ENCODE measurements at places on chromosomes 13 and 19.
A peak's percentile ranks its signal among the peaks of the same experiment; 100 is the strongest.

DNA sequence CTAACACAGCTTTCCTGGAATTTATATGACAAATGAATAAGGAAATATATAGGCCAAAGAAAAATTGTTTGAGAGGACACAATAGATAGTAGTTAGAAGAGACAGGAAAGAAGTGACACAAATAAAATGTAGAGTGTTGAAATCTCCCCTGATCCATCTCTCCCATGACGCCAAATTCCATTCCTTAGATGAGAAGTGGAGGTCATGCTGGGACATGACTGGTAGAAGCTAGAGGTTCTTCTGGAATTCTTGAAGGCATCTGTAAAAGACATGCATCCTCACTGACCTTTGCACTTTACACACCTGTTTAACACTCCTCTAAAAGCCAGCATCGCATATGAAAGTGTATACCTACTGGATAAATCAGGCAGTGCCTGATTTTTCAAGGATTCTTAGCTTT lies 67.8 kb downstream of the DGKH start:
- DNase-seq: no peak

- DNase-seq: no peak
Observed at GRCh38 chr13:111247552-111247951, 72.9 kb upstream of the TEX29 start.

DNA sequence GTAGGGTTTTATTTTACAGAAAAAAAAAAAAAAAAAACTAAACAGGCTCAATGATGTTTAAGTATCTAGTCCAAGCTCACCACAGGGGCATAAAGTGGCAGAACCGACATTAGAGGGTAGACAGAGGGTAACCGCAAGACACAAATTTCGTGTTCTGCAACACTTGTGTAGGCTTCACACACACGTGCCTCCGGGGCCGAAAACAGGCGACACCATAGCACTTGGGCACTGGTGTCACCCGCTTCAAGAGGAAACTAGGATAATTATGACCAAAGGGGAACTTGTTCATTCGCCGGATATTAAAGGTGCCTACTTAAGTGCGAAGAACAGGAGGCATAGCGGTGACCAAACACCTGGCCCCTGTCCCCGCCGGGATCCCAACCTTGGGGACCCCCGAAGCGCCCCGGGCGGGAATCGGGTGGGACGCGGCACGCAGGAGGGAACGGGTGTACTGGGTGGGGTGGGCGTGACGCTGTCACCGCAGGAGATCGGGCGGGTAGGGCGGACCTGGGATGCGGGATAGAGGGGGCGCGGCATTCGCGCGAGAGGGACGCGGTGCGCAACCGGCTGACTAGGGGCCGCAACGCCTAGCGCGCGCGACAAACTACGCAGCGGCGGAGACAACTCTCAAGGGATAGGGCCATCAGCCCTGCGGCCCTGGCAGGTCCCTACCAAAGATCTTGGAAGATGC lies 558 bp downstream of the MZT1 start:
- DNase-seq: peak; percentile 2

DNA sequence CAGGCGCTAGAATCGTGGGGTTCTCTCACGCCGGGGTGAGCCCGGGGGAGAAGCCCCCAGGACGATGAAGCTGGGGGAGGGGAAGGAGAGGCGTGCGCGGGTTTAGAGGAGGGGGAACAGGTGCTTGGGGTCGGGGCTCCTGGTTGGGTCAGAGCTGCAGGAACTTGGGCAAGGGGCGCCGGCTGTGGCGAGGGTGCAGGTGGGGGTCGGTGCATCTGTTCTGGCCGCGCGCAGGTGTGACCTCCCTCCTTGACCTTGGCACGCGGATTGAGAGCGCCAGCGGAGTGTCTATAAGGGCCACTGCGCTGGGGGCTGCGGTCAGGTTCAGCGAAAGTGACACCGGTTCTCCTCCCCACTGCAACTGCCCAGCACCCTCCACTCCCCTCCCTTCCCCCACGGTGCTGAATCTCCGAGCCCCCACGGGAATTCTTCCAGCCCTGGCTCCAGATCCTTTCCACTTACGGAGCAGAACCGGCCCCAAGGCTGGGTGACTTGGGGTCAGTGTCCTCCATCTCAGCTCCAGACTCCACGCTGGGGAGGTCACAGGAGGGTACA lies 618 bp downstream of the TMEM38A start:
- DNase-seq: no peak

GRCh38 chr19:17743874-17744580 lies 7.2 kb upstream of the FCHO1 start:
- DNase-seq: no peak

DNA sequence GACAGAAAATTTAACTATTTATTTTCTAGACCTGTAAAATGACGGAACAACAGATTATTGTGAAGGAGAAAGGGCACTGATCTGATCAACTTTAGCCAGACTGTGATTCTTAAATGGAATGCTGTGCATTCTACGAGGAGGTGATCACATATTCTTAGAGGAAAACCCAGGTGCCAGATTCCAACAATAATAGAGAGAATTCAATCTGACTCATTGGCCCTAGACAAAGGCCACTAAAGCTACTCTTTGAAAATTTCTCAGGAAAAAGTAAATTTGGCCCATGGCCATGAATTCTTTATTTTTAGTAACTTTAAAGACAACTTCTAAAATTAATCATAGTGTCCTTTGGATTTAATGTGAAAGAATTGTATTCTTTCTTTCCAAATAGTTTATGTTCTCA lies 58.6 kb upstream of the POSTN start:
- no peak for DNase-seq

GRCh38 chr19:3151563-3152418 lies 16.0 kb downstream of the GNA15 start:
- no peak for DNase-seq

GRCh38 chr13:100680131-100680530 lies 5.5 kb upstream of the TMTC4 start:
- DNase-seq: no peak

- DNase-seq: no peak
Observed at GRCh38 chr13:97307882-97308624, 85.9 kb downstream of the MBNL2 start.

DNA sequence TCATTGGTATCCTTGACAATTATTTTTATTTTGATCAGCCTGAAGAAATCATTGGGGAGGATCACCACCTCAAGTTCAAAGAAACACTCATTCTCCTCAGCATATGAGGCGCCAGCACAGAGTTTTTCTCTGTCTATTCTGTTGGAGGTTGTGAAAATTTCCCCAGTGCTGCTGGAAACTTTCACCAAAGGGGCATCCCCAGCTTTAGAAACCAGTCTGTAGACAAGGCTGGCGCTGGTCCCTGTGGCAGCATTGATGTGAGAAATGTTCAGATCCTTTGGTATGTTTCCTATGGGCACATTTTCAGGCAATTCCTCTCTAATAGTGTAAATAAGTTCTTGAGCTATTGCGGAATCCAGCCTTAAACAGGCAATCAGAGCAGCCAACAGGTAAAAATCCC lies 2.1 kb downstream of the PCDH9 start:
- DNase-seq: no peak

DNA sequence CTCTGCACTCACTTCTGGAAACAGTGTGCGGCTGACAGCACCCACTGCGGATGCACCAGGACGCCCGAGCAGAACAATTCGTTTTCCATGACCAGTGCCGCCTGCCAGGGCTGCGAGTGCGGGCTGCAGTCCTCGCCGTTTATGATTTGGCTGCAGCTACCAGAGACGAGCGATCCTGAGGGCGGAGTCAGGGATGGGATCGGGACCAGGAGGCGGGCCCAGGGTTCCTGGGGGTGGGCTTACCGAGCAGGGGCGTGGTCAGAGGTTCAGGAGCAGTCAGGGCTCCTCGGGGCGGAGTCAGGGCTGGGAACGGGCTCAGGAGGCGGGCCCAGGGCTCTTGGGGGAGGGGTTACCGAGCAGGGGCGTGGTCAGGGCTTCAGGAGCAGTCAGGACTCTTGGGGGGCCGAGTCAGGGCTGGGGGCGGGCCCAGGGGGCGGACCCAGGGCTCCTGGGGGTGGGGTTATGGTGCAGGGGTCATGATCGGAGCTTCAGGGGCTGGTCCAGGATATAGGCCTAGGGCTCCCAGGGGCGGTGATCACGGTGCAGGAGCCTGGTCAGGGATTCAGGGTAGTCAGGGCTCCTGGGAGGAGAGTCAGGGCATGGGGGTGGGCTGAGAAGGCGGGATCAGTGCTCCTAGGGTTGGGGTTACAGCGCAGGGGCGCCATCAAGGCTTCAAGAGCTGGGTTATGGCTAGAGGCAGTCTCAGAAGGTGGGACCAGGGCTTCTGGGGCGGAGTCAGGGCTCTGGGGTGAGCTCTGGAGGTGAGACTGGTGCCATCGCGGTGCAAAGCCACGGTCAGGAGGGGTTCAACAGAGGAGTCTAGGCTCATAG lies 1.7 kb downstream of the KLK4 start:
- DNase-seq: no peak

DNA sequence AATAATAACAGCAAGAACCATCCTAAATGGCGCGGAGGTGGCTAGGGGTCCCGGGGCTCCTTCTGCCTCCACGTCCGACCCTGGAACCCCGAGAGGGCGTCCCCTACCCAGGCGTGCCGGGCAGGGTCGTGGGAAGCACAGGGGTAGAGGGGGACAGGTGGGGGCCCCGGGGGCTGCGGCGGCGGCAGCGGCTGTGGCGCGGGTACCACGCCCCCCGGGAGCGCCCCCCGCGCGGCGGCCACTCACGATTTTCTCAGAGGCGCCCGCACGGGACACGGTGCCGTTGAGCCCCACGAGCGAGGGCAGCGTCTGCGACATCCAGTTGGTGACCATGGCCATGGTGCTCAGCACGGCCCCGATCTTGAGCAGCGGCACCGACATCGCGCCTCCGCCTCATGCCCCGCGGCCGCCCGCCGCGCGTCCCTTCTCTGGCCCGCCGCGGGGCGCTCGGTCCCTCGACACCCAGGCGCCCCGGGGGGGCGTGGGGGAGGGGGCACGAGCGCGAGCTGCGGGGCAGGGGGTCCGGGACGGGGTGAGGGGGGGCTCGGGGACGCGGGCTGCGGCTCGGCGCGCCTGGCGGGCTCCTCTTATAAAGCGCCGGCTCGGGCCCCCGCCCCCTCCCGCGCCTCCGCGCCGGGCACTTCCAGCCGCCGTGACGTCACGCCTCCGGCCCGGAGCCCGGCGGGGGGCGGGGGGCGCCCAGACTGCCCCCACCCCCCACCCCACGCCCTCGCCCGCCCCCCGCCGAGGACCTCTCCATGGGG lies 22.9 kb downstream of the OLFM2 start:
- DNase-seq: no peak

- no peak for DNase-seq
Observed at GRCh38 chr19:55158848-55159749, 1.6 kb upstream of the TNNI3 start.

DNA sequence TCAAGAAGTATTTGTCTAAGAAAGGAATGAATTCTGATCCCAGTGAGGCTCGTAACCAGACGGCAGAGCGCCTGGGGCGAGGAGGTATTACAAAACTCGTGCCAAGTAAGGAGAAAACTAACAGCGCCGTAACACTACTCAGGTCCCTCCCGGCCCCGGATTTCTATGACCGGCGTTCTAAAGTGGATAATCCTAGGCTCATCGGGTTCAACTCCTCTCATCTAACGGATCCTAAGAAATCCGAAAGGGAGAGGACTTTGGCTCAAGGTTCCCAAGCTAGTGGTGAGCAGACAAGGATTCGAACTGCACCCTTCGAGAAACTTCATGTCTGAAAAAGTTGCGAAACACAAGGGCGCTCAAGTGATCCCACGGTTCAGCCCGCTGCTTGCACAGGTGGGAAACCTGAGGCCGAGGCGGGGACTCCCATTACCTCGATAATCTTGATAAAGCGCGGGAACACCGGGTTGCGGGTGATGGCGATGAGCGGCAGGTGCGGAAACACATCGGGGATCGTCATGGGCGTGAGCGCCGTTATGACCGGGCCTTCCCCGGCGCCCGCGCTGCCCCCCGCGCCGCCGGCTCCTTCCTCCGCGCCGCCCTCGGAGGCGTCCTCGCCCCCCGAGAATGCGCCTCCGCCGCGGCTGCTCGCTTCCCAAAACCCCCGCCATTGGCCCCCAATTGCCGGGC lies 529 bp downstream of the LONP1 start:
- DNase-seq: no peak
